ENCODE measurements at places on chromosomes 5 and 9.

DNA sequence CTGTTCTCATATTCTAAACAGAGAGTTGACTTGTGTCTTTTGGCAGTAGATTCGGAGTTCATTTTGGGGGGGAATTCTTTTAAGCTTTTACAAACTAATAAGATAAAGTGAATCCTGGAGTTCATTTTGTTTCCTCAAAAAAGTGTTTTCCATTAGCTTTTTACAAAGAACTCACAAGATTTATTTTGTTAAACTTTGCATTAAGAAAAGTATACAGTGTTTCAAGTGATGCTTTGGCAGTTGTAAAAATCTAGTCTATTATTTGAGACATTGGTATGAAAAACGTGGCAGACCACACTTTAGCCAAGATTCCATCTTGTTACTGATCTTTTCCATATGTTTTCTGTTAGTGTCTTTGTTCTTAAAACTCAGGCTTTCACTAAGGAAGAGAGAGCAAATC, 1.2 kb upstream of the OMD start:
- no peak for DNase-seq

GRCh38 chr5:72347801-72348308, 27.7 kb downstream of the PTCD2 start:
- no peak for DNase-seq

GRCh38 chr9:71243951-71244350, 122.5 kb upstream of the TRPM3 start:
- no peak for DNase-seq

- no peak for DNase-seq
These were observed 176.3 kb downstream of the TLE1 start for GRCh38 chr9:81513059-81513458.

GRCh38 chr5:60843936-60844905, at the start of gene ELOVL7:
Gene ELOVL7, minus strand, starts transcription at chr5:60844269. Its CDS starts 56,872 bp downstream, at chr5:60787397.
- DNase-seq = no peak

DNA sequence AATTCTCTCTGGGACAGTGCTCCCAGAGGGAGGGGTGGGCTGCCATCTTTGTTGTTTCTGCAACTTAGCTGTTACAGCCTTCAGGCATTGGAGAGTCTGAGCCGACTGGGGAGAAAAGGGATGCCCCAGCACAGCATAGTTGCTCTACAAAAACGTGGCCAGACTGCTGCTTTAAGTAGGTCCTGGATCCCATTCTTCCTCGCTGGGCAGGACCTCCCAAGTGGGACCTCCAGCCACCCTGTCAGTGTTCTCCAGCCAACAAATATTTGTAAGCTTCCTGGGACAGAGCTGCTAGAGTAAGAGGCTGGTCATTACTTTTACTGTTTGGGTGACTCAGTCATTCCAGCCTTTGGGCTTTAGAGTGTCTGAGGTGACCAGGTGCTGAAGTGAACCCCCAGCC, 292.7 kb upstream of the NREP start:
- DNase-seq = no peak
